ENCODE measurements at places on chromosomes 2 and 18. TPM values are rescaled to one million over a fixed set of nuclear protein-coding genes. Genes with fewer than 3 reads are reported as not detected.

GRCh38 chr2:58032016-58032763 lies 14.4 kb upstream of the VRK2 start:
- DNase-seq = no peak

DNA sequence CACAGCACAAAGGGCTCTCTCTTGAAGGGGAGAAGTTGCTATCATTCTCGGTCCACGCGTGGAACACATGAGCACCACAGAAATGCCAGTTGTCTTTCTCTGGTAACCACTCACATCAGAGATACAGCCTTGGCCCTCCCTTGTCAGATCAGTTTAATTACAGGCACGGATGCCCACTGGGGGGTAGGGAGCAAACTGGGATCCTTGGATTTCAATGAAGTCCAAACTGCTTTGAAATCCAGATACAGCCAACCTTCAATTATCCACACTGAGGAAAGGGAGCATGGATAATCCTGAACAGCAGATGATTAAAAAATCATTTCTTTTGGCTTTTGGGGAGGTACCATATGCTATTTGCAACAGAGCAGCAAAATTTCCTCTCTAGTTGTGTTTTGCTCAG lies 63.7 kb upstream of the DAPL1 start:
- no peak for DNase-seq

DNA sequence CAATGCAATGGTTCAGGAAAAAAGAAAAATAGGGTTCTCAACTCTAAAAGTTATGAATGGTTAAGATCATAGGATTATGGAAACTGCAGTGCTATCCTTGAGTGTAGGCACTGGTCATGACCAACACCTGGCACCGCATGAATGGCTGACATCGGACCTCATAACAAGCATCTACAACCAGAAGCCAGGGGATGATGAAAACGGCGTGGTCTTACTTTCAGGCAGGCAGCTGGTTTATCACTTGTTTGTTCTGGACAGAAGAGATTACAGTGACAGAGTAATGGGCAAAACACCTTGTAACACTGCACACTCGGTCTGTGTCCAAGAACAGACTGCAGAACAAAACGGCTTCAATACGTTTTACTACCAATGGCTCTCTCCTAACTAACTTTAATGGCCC lies 132.8 kb downstream of the STK39 start:
- DNase-seq = no peak

EGR4 gene
- total RNA-seq = not detected

ZAP70 gene
- total RNA-seq = not detected

All from SK-MEL-5 (cell line).